Muscle of arm (tissue), 14 donors: ENCODE measurements at places on chromosomes 16 and 17. TPM values are rescaled to one million over a fixed set of nuclear protein-coding genes. Genes with fewer than 3 reads are reported as not detected.

CCL8 gene
- polyA plus RNA-seq, result 0.95 TPM

- peak; percentile 55 for DNase-seq
These were observed 405 bp upstream of the CBLN1 start for GRCh38 chr16:49281843-49282642.

DNA sequence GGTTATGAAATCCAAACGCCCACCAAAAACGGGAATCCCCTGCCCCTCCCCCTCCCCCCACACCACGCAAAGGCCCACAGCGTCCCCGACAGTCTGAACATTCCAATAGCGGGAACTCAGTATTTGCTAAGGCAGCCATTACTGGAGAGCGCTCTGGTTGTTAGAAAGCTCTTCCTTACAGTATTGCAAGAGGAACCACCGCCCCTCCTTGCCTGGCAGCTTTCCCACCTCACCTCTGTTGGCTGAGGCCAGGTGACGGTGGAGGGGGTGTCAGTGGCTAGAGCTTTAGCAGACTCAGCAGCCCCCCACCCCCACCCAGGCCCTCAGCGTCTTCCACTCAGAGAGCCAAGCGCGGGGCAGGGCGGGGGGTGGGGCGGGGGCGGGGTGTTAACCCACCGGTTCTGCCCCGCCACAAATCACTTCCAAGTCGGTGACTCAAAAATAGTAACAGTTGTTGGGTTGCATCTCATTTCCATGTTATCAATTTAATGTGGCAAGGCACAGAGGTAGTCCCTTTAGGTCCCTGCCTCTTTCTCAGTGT lies 2.2 kb upstream of the PLEKHH3 start:
- DNase-seq, result peak; percentile 38

GRCh38 chr17:6948562-6948961 lies 47.3 kb upstream of the ALOX12 start:
- peak; percentile 2 for DNase-seq

CDC6 gene
- 16.7 TPM for polyA plus RNA-seq

FBXW10 gene
- 0.39 TPM for polyA plus RNA-seq

SHCBP1 gene
- 9.0 TPM for polyA plus RNA-seq

PABPN1L gene
- not detected for polyA plus RNA-seq

DNA sequence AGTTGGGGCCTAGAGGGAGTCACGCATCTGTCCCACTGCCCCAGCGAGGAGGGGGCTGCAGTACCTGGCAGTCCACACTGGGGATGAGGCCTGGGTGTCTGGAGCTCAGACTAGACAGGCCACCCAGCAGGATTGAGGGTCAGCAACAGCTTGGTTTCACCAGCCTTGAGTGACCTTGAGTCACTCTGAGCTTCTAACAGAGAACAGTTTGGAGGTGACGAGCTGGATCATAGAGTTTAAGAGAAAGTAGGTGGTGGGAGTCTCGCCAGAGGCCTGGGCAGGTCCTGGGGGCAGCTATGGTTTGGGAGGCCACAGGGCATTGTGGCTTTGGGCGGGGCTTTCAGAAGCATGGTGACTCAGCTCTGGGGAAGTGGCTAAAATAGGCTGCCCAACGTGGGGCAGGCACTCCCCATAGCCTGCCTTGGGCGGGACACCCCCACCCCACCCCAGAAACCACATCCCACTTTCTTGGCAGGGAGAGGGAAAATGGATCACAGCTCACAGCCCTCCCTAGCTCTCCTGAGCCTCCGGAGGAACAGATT lies 20.5 kb downstream of the CDC42EP4 start:
- DNase-seq, result no peak

RNF43 gene
- 0.11 TPM for polyA plus RNA-seq

DNA sequence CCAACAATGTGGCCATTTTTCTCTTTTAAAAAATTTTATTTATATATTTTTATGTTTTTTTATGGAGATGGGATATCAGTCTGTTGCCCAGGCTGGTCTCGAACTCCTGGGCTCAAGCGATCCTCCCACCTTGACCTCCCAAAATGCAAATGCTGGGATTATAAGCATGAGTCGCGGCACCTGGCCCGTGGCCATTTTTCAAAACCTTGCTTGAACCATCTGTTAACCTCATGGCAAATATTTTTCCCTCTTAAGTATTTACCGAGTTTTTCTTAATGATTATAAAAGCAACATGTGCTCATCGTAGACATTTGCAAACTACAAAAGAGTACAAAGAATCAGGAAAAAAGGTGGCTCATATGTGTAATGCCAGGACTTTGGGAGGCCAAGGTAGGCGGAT lies 127.6 kb downstream of the ABCC6 start:
- DNase-seq, result no peak

GRCh38 chr17:10713318-10713717 lies 15.9 kb downstream of the ADPRM start:
- no peak for DNase-seq

DNA sequence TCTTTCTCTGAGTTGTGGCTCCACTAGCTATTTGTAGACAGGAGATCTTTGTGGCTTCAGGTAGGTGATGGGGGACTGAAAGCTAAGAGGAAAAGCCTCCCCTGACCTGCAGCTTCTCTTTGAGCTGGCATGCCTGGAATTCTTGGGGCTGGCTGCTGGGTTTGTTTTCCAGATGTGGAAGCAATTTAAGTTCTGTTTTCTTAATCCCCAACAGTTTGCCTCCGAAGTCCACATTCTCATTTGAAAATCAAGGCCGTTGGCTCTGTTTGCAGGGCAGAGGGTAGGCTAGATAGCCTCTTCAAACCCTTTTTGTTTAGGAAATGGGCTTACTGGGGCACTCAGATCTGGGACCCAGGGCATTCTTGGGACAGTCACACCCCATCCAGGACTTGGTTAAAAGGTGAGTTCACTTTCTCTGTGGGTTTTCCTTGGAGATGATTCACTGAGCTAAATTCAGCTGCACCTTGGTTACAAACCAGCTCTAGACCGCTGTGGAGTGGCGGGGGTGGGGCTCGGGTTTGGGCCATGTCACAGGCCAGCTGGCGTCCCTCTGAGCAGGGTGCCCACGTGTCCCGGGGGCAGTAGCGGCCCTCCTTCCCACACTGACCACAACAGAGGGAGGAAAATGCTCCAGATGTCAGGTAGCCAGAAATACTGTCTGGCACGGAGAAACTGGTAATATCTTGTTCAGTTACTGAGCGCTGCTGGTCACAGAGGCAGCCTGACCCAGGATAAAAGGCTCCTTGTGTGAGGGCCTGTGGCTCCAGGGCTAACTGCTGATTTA lies 108.5 kb downstream of the RAB11FIP4 start:
- peak; percentile 34 for DNase-seq

GRCh38 chr16:2147981-2148671 lies at the start of gene RAB26:
Gene RAB26 (plus strand): TSS chr16:2148625. CDS start chr16:2148784, 159 bp downstream.
- DNase-seq, result peak; percentile 67

DNA sequence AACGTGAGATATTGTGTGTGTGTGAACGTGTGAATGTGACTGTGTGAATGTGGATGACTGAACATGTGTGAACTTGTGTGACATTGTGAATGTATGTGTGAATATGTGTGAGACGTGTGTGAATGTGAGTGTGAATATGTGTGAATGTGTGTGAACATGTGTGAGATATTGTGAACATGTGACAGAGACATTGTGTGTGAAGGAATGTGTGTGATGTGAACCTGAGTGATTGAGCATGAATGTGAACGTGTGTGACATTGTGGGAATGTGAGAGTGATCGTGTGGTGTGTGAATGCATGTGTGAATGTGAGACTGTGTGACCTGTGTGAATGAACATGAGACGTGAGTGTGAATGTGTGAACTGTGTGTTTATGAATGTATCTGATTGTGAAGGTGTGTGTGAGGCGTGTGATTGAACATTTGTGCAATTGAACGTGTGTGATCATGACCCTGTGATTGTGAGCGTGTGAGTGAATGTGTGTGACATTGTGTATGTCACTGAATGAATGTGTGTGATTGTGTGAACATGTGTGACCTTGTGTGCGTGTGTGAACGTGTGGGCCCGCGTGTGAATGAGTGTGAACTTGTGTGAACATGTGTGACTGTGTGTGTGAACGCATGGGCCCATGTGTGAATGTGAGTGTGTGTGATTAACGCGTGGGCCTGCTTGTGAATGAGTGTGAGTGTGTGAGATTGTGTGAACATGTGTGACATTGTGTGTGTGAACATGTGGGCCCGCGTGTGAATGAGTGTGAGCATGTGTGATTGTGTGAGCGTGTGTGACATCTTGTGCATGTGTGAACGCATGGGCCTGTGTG lies 23.2 kb upstream of the GSE1 start:
- DNase-seq, result no peak
